Lung (tissue), 17 donors: ENCODE measurements at places on chromosomes 7 and 10.

DNA sequence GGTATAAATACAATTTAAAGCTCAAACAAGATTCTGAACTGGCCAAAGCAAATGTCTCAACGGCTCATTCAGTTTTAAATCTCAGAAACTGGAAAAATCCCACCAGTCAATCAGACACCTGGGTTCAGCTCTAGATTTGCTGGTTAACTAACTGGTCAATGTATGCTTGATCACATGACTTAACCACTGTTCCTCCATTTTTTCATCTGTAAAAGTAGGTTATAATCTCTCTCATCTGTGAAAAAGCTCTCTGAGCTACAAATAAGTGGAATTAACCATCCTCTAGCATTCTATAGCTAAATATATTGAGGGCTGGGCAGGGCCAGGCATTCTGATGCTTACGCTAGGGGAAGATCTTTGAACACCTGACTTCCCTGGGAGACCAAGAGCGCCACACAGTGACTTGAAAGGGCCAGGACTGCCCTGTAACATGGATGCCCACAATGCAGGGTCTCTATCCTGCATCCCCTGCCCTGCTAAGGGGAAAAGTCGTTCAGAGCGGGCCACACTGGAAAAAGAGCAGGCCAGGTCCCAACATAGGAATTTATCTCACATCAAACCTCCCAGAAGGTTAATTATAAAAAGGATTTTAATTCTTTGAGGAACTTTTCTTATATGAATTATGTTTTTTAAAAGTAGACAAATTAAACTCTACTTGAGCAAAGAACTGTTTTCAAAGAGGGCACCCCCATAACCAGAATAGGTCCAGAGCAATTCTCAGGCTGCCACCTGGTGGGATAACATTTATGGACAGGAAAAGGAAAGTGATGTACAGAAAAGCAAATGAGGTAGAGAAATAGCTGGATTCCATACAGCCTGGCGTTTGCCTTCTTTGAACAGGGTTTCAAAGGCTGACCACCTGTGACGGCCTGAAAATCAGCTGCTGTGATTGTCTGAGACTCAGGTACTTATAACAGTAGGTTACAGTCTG, 1.8 kb downstream of the RP9 start:
- DNase-seq: peak; percentile 61

GRCh38 chr7:108794466-108794865, 224.8 kb downstream of the DNAJB9 start:
- DNase-seq: no peak

GRCh38 chr10:12501324-12501723, 152.0 kb downstream of the CAMK1D start:
- DNase-seq: no peak

DNA sequence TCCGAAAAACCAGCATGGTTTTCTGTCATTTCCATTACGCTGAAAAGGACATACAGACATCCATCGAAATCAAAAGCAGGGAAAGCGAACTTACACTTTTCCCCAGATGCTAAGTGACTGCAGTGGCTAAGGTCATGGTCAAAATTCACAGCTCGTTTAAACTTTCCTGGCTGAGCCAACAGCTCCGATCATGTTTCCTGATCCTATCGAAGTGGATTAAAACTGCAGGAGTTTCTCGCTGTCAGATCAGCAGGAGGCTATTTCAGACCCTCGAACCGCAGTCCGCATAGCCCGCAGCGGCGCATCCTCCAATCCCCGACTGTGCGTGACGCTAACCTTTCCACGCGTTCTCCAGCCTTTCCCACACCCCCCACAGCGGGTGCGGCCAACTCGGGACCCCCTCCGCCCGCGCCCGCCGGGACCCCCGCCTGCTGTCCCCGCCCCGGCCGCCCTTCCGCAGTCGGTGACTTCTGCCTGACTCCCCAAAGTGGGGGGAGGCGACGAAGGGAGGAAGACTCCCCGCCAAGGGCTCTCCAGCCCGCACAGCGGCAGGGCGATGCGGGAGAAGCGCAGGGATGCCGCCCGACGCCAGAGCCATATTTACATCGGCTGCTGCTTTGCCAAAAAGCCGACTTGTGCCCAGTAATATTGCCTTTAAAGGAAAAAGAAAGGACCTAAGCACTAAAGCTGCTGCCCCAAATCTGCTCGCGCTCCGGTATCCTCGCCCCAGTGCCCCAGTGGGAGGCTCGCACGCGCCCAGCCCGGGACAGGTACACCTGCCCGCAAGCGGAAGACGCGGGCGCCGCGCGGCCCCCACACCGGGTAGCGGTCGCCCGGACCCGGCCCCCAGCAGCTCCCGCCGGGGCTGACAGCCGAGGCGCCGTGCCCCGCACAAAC, 1.2 kb downstream of the PIP4K2A start:
- peak; percentile 67 for DNase-seq

DNA sequence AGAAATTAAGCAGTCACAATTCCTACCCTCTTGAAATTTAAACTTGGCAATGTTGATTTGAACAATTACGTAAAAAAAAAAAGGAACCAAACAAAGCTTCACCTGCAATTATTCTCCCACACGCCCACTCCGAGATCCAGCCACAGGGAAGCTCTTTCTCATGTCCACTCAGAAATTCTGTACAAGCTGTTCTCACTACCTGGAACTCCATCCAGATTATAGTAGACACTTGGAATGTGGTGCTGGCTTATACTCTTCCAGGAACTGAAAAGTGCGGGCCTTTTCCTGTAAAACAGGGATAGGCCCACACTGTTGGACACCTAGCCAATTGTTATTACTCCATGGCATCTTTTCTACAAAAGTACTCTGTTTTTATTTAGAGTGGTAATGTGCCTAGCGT, 20.3 kb upstream of the TOMM7 start:
- no peak for DNase-seq

- DNase-seq: no peak
Observed at GRCh38 chr10:29668628-29669027, 33.9 kb upstream of the SVIL start.

DNA sequence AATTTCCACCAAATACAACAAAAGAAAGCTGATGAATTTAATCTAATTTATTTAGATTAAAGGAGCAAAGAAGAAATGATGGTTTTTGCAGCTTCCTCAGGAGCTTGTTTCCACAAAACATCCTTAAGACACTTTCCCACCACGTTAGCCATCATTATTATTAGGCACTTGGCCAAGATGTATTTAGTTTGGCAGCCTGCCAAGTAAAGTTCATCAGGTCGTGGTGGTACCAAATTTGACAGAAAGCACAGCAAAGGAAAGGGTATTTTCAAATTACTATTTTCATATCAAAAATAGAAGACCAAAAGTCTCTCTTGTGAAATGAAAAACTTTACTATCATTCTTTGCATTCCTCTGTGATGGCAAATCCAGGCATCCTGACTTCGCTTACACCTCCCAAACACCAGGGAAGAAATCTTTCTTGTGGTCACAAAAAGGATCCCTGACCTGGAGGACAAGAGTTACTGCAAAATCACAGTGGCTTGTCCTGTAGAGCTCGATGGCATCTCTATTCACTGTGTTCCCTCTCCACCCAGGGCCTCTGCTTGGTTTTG, 123.1 kb upstream of the INHBA start:
- DNase-seq: peak; percentile 19

GRCh38 chr10:44747593-44748172, 163.5 kb upstream of the TMEM72 start:
- no peak for DNase-seq

DNA sequence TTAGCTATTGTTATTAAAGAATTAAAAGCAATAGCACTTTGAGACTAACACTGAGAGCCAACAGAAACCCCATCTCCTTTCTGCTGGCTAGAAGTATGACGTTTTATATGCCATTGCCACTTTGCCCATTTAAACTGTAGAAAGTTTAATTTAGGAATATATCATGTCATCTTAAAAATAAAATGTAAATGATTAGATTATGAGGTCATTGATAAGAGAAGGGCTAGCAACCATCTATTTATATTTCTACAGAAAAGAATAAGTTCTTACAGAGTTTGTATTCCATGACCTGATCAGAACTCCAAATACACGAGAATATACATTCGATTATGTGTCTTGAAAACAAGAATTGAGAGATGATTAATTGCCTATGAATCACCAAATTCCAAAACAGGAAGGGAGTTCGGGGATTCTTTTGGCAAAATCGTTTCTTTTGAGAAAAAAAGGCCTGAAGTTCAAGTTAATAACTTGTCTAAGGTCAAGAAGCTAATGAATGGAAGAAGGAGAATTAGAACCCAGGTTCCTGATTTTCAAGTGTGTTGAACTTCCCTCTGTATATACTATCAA, 227.0 kb downstream of the TRIL start:
- no peak for DNase-seq

- DNase-seq: no peak
Observed at GRCh38 chr10:49368256-49368655, 27.6 kb downstream of the DRGX start.

DNA sequence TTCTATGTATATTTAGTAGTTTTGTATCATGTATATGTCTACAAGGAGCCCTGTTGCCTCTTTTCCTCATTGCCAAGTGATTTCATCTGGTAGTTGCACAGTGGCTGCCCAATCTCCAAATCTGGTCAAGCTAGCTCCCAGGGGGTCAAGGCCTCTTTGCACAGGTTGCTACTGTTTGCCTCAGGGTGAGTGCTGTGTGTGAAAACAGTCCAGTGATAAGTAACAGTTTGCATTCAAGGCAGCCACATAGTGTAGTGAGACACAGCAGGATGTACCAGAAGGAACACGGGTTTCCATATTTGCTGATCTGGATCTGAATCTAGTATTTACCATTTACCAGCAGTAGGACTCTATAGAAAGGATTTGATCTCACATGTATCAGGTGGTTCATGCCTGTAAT, 13.3 kb upstream of the EPC1 start:
- DNase-seq: no peak

DNA sequence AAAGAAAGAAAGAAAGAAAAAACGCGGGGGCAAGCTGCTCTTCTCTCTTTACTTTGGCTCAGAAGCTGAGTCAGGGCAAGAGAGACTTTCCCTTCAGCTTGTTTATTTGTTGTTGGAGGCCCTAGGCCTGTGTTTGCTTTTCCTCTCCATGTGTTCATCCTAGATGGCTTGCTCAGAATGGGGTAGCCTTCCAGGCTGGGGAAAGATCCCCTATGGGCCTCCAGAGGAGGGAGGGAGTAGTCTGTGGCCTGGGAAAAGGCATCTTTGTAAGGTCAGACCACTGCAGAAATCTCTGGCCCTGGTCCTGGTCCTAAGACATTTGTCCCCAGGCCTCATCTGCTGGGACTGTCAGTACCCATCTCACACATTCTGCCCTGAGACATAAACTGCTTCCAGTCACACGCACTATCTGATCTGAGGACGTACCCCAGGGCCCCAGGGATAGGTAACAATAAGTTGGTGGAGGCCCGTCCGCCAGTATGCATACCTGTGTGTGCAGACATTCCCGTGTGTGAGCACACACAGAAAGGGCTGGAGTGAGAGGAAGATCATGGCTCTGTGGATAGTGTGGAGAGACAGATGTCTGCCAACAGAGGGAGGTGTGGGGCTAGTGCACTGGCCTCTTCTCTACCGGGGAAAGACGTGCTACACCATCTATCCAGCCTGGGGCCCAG, 4.9 kb upstream of the SCD start:
- DNase-seq: peak; percentile 20

DNA sequence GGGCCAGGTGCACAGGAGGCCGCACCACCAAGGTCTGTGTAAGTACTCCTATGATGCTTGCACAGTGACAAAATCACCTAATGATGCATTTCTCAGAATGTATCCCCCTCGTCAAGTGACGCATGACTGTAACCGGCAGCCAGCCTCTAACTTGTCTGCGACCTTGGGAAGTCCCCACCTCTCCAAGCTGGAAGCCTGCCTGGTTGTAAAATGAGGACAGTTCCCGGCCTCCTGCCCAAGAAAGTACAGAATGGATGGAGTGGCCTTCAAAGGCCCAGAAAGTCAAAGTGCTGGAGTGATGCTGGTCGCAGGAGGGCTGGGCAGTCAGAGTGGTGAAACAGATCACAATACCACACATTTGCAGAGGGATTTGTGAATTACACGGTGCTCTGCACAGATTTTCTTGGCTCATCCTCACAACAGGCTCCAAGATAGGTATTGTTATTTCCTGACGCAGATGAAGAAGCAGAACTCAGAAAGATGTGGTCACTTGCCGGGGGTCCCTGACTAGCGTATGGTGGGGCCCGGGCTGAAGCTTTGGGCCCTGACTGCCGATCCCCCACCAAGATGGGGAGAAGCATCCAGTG, 22.8 kb downstream of the SPOCK2 start:
- DNase-seq: no peak

- peak; percentile 88 for DNase-seq
Observed at GRCh38 chr7:36037121-36037662, 115.9 kb upstream of the EEPD1 start.

DNA sequence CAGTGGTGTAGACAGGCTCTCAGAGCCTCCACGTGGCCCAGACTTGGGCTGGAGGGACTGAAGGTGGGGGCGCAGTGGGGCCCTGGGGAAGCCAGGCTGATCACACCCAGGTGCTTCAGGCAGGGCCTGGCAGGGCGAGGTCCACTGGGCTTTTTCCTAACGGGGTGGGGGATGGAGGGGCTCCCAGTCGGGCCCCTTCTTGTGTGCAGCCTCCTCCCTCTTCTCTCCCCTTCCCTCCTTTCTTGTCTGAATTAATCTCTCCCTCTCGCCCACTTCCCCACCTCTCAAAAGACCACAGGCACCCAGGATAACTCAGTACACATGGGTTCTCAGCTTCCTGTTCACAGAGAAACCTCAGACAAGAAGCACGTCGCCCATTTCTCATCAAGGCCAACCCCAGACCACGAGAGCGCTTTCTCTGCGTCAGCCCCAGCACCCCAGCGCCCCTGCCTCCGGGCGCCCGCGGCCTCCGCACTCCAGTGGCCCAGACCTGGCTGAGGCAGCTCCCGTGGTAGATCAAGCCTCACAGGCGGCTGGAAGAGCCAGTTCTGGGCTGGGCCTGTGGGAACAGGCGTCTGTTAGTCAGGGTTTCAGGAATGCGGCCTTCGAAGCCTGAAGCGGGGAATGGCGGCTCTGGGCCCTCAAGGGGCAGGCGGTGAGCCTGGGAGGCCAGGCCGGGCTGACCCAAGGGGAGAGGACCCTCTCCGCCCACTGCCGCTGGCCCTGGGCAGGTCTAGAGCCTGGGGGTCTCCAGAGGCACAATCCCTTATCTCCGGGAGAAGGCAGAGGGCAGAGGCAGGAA, 50.6 kb downstream of the PWWP2B start:
- peak; percentile 46 for DNase-seq

GRCh38 chr10:4556527-4556926, 269.5 kb upstream of the AKR1E2 start:
- no peak for DNase-seq

DNA sequence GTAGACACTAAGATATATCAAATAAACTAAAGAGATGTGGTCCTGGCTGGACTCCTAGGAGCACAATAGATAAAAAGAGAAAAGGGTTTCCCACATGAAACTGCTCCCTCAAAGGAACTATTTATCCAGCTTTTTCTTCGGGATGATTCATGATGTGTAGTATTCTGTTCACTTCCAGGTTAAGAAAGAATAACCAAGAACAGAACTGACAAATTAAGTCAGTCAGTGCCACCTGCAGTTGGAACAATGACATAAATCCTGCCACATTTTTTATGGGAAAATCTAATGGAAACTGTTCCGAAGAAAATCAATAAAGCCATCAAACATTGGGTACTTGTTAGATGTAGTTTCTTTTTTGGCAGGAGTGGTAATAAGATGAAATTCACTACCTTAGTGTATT, 87.1 kb downstream of the POLR1F start:
- no peak for DNase-seq

- DNase-seq: no peak
Observed at GRCh38 chr7:68442931-68443631, 1155.2 kb upstream of the AUTS2 start.

- no peak for DNase-seq
Observed at GRCh38 chr10:33065111-33065510, 107.1 kb upstream of the ITGB1 start.

- no peak for DNase-seq
Observed at GRCh38 chr10:132263866-132264265, 43.9 kb downstream of the STK32C start.
